ENCODE measurements at places on chromosomes 5 and 9.

DNA sequence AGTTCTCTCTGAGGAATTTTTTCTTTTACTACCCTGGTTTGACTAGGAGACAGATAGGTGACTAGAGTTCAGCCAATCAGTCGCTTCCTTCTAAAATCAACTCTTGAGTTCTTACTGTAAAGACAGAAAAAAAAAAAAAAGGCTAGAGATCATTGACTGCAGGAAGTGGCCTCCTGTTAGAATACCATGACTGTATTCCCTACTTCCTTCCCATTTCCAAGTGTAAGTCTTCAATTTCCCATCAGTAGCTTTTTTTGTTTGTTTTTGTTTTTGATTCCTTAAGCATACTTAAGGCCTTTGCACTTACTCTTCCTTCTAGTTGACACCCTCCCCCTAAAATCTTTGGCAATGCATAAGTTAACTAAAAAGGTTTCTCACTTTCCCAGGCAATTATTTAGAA is 154.3 kb downstream of the HMHB1 start:
- no peak for DNase-seq

DNA sequence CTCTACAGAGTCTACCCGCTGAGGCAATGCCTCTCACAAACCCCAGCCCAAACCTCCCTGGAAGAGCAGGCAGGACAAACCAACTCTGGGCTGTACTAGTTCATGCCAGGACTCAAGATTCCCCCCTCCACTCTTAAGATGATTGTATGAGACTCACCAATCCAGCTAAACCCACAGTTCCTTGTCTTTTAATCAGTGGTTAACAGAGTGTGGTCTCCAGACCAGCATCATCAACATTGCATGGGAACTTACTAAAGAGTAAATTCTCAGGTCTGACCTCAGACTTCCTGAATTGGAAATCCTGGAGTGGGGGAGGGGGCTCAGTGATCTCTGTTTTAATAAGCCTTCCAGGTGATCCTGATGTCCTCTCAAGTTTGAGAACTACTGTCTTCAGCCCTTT is 240.9 kb downstream of the GAS1 start:
- DNase-seq, result no peak

GRCh38 chr9:18910435-18910834 is 122.6 kb downstream of the SAXO1 start:
- no peak for DNase-seq

DNA sequence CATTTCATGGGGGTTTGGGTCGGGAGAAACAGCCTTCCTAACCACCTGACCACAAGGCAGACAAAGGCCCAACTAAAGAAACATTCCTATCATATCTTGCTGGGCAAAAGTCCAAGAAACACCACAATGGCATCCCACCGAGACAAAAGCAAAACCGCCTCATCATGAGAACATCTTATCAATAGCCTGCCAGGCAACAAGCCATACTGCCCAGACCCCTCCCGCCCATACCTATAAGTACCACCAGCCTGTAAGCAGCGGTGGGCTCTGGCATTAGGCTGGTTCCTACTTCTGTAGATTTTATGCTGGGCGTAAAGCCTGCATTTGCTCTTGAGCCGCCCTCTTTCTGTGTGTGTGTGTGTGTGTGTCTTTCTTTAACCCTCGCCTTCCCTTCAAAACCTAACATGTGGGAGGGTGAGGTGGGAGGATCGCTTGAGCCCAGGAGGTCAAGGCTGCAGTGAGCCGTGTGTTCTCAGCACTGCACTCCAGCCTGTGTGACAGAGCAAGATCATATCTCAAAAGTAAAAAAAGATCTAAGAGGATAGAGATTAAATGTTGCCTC is 56.9 kb downstream of the PDE6A start:
- no peak for DNase-seq

DNA sequence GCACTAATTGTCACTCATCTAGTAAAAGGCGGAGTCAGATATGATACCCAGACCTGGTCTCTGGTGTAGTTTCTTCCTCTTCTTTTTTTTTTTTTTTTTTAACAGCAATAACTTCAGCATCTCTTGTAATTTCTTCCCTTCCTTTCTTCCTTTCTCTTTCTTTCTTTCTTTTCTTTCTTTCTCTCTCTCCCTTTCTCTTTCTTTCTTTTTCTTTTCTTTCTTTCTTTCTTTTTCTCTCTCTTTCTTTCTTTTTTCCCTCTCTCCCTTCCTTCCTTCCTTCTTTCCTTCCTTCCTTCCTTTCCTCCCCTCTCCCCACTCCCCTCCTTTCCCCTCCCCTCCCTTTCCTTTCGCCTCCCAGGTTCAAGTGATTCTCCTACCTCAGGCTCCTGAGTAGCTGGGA is 25.9 kb upstream of the GNPDA1 start:
- DNase-seq, result no peak

DNA sequence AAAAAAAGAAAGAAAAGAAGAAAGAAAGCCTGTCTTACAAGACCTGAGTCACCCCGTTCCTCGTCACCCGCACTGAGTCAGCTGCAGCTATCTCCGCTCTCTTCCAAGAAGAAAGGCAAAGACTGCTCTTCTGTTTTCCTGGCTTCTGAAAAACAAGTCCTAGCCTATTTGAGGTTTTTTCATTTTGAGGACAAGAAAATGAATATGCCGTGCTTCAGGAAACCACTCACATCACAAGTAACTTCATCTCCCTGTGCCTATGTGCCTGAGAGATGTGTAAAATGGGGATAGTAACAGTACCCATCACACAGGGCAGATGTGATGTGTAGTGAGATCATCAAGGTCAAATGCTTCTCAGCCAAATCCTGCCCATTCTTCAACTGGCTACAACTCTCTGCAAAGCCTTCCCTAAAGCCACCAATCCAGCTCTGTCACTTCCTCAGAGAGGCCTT is 78.4 kb downstream of the GLDC start:
- no peak for DNase-seq

GRCh38 chr5:74243634-74244033 is 396.9 kb downstream of the ENC1 start:
- no peak for DNase-seq

GRCh38 chr5:72628771-72629371 is 121.7 kb upstream of the ZNF366 start:
- DNase-seq, result no peak

DNA sequence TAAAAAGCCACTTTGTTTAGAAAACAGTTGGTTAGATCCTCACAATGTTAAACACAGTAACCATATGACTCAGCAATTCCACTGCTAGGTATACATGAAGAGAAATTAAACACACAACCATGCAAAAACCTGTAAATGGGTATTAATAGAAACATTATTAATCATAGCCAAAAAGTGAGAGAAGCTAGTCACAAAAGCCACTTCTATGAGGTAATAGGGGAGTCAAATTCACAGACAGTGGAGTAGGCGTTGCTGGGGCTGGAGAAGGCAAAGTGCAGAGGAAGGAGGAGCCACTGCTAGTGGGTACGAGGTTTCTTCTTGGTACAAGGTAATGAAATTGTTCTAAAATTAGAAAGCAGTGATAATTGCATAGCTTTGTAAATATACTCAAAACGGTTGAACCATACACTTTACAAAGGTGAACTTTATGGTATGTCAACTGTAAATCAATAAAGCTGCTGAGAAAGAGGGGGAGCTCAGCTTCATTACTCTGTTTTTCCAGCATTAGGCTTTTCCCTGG is 364.4 kb downstream of the GADD45G start:
- DNase-seq, result no peak

- no peak for DNase-seq
Observed at GRCh38 chr9:31588006-31588405, 796.4 kb upstream of the ACO1 start.

- DNase-seq, result no peak
Observed at GRCh38 chr5:42390115-42390514, 33.1 kb upstream of the GHR start.

DNA sequence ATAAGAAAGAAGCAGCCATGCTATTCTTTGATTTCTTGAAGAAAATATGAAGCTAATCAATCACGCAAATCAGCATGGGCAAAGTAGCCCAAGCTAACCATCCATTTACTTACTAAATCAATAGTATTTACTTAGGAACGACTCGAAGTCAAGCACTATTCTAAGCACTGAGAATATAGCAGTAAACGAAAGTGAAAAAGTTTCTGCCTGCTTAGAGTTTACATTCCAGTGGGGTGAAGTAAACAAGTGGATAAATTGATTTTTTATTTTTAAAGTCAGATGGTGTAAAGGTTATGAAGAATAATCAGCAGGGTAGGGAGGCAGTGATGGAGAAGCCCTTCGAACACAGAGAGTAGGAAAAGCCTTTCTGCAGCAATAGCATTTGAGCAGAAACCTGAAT is 5.5 kb downstream of the TSTD2 start:
- DNase-seq, result no peak

- no peak for DNase-seq
Observed at GRCh38 chr9:129198319-129199043, 20.4 kb upstream of the IER5L start.

DNA sequence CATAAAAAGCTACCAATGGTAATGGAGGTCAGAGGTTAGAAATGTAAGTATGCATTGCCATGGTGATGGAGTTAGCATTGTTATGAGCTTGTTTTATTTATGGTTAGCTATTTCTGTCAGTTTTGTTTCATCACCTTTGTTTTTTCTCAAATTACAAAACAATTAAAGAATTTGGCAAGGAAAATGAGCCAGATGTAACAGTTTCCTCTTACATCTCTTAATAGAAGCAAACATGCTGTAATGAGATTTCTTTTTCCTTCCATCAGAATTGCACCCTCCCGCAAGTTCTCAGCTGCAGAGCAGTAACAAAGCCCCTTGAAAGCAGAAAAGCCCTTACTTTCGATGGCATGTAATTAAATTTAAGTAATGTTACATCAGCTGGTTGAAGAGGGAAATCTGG is 233.0 kb downstream of the SGCD start:
- no peak for DNase-seq

Data from CD4-positive, alpha-beta T cell treated with Interleukin-12 subunit alpha and Interleukin-12 subunit beta, for 1 hour (primary cell).